ENCODE measurements at places on chromosomes 6 and 20. TPM values are rescaled to one million over a fixed set of nuclear protein-coding genes. Genes with fewer than 3 reads are reported as not detected.

The ZNF335 gene
- 10.5 TPM for total RNA-seq

The CHRNA4 gene
- 0.63 TPM for total RNA-seq

The OPRM1 gene
- not detected for total RNA-seq

The E2F3 gene
- total RNA-seq = 13.3 TPM

The DSE gene
- total RNA-seq = 13.7 TPM

The RHAG gene
- not detected for total RNA-seq

The SPATS1 gene
- total RNA-seq = not detected

The ASIP gene
- not detected for total RNA-seq

The SULF2 gene
- 21.7 TPM for total RNA-seq

The FRK gene
- 1.3 TPM for total RNA-seq

The SLC35D3 gene
- not detected for total RNA-seq

The SAPCD1 gene
- 5.9 TPM for total RNA-seq

The MEP1A gene
- total RNA-seq = not detected

The MRPS18B gene
- total RNA-seq = 69.2 TPM

The SOX18 gene
- 1.4 TPM for total RNA-seq

The USP49 gene
- 1.2 TPM for total RNA-seq

The BPI gene
- total RNA-seq = not detected

The JPH2 gene
- total RNA-seq = 3.1 TPM

The RNF39 gene
- total RNA-seq = not detected

The SLPI gene
- total RNA-seq = 9.0 TPM

The ELMO2 gene
- total RNA-seq = 19.3 TPM

The TNFRSF6B gene
- total RNA-seq = 1.4 TPM

The KIF25 gene
- total RNA-seq = not detected

The SRMS gene
- total RNA-seq = 0.18 TPM

The MRS2 gene
- 18.7 TPM for total RNA-seq

The ZC2HC1B gene
- total RNA-seq = not detected

The PI3 gene
- total RNA-seq = 2.5 TPM

The SLC22A1 gene
- total RNA-seq = 1.7 TPM

The TULP1 gene
- not detected for total RNA-seq

The TSPO2 gene
- not detected for total RNA-seq

The CFB gene
- 2.0 TPM for total RNA-seq

The ANKEF1 gene
- total RNA-seq = 6.8 TPM

The OR2H1 gene
- not detected for total RNA-seq

The CAP2 gene
- total RNA-seq = 12.2 TPM

The SEMG1 gene
- total RNA-seq = not detected

The OR12D1 gene
- total RNA-seq = not detected

The IMPG1 gene
- not detected for total RNA-seq

The RAB23 gene
- total RNA-seq = 9.9 TPM

The TRIM10 gene
- not detected for total RNA-seq

The ZBP1 gene
- not detected for total RNA-seq

The HCK gene
- total RNA-seq = 0.14 TPM

The AK9 gene
- 1.1 TPM for total RNA-seq

The SLX4IP gene
- total RNA-seq = 2.8 TPM

The DLL1 gene
- 0.21 TPM for total RNA-seq

The FAM217A gene
- not detected for total RNA-seq

The COL11A2 gene
- 1.5 TPM for total RNA-seq

The NUP43 gene
- total RNA-seq = 15.5 TPM

The WFDC5 gene
- not detected for total RNA-seq

The ZBTB9 gene
- 10.2 TPM for total RNA-seq

The CDSN gene
- total RNA-seq = not detected

The SYCP2L gene
- 3.9 TPM for total RNA-seq

All from A549 treated with ZK216348 at 1 μM for 4 hours (cell line).